ENCODE measurements at places on chromosomes 5 and 9.

DNA sequence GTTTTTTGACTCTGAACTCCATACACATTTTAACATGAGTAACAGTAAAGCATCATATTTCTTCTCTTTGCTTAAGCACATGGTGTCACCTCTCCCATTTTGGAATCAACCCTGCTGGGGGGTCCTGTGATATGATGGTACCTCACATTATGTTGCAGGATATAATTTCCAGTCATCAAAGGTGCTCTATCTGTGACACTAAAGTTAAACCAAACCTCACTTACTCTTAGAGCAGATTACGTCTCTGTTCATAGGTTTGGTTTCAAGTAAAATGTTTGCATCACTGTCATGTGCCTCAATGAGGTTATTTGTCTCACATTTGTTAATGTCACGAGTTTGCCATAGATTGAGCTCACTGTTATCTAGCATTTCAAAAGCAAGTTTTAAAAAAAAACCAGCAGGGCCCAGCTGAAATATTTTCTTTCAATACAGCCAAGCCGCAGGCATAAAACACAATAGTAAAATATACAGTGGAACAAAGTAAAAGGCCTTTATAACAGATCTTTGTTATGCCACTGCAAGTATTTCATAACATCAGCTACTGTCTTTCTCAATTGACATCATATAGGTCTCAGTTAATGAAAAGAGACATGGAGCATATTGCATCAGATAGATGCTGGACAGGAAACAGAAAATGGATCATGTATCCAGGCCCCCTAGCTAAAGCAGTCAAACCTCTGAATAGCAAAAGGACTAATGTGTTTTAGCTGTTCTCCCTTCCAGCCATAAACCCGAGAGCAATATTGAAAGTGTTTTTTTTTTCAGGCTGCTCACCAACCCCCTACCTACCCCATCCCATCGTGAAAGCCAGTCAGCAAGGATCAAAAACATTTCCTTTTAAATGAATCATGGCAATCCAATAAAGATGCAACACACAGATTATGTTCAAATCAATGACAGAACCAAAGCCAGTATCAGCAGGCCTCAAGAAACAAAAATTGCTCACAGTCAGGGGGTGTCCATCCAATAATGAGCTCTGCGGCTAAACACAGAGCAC lies 182.1 kb upstream of the ITGA1 start:
- DNase-seq: no peak

DNA sequence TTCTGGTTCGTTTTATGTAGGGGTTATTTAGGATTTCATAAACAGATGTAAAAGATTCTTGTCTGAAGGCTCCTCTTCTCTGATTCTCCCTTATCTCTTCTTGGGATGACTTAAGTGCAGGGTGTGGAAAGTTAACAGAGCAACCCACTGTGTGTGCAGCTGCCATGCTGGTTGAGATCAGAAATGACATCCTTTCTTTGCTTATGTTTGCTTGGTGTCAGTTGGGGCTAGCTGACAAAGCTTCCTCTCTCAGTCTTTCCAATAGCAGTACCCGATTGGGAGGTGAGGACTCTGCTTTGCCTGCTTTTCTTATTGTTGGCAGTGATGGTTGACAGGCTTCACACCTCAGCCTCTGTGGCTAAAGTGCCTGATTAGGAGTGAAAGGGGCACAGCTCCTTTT lies 26.5 kb downstream of the OGN start:
- DNase-seq: no peak

DNA sequence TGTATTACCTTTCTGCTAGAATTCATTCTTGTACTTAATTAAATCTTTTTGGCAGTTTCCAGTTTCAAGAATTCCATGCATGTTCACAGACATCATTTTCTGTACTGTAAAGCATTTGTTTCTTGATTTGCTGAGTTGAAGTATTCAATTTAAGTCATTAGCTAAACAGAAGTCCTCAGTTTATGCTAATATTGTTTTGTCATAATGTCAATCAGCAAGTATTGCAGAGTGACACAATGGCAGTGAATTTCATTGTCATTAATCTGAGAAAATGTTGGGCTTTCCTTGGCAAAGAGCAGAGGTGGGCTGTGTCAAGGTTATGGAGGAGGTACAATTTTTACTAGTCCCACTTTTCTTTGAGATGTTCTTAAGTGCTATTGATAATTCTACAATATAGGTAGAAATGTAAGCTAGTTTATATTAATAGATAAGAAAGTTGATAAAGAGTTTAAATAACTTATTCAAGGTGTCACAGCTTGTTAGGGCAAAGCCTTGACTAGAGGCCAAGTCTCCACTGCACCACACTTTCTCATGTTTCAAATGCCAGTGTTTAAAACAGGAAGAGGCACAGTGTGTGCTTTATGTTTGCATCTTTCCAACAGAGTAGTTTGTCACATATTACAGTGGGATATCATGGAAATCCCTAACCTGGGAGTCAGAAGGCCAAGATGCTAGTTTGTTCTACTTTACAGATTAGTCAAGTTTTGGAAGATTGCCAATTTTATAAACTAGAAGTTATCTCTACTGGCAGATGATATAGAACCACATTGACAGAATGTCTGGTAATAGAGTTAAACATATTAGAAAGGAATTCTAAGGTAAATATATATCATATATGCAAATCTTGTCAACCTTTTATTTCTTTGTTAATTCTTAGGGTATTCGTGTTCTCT lies 56.3 kb downstream of the SLF1 start:
- no peak for DNase-seq

- no peak for DNase-seq
Measured at GRCh38 chr5:168066536-168067208, 224.8 kb upstream of the WWC1 start.

- no peak for DNase-seq
Measured at GRCh38 chr9:78778861-78779374, 482.0 kb downstream of the PSAT1 start.

GRCh38 chr5:167242701-167243100 lies 1048.7 kb upstream of the WWC1 start:
- no peak for DNase-seq

GRCh38 chr9:86219606-86220005 lies 39.9 kb downstream of the C9orf153 start:
- no peak for DNase-seq

All from natural killer cell treated with Interleukin-12 subunit alpha and Interleukin-12 subunit beta and Interleukin-15 and Interleukin-18, amount 100 ng/mL, for 72 hours (primary cell).